Suppressor macrophage (primary cell): ENCODE measurements at places on chromosomes 12 and 14.

DNA sequence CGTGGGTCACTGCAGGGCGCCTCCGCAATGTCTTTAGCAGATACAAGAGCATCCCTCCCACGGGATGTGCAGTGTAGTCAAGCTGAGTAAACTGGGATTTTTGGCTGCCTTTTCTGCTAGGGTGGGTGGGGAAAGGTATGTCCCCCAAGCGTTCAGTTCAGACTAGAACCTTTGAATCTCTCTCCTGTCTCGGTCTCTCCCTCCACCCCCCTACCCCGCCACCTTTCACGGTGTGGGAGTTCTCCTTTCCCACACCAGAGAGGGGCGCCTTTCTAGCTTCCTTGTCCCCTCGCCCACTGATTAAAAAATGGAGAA lies 525 bp upstream of the FAR2 start:
- DNase-seq: peak; percentile 33

DNA sequence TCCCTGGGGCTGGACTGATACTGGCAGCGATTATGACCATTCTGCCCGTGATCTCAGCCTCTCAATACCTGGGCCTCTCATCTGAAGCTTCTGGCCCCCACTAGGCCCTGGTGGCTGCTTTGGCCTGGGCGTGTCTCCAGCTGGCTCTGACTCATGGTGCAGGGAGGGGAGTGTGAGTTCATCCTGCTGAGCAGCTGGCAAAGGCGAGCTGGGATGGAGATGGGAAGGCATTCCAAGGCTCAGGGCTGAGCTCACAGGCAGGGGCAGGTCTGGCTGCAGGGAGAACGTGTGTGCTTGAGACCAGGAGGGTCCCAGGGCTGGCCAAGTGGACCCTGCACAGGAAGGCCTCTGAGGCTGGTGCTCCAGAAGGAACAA lies 221.8 kb downstream of the TMEM121 start:
- DNase-seq: no peak

GRCh38 chr12:46965880-46966279 lies 113.5 kb upstream of the PCED1B start:
- no peak for DNase-seq

- DNase-seq: no peak
Measured at GRCh38 chr14:71183876-71184689, 276.8 kb downstream of the PCNX1 start.

- peak; percentile 38 for DNase-seq
Measured at GRCh38 chr14:38261620-38262019, 5.7 kb upstream of the CLEC14A start.

DNA sequence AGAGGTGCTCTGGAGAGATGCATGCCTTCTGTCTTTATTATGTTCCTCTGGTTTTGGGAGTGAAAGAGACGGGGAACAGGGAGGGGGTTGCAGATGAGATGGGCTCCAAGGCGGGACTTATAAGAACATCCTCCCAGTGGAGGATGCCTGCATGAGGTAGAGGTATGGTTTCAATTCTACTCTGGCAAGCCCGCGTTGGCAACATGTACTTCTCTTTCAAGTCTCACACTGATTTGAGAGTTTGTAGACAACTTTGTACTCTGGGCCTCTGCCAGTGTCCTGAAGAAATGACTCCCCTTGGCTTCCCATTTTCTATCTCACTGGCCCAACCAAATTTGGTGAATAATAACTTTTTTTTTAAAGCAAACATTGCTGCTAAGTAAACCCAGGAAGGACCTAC lies 121.3 kb downstream of the C12orf75 start:
- DNase-seq: no peak

GRCh38 chr12:52203079-52203921 lies 11.5 kb upstream of the KRT80 start:
- DNase-seq: peak; percentile 96

- DNase-seq: no peak
Measured at GRCh38 chr12:15163030-15163976, 57.9 kb downstream of the RERG start.

- no peak for DNase-seq
Measured at GRCh38 chr14:93977171-93977570, 801 bp upstream of the ASB2 start.

DNA sequence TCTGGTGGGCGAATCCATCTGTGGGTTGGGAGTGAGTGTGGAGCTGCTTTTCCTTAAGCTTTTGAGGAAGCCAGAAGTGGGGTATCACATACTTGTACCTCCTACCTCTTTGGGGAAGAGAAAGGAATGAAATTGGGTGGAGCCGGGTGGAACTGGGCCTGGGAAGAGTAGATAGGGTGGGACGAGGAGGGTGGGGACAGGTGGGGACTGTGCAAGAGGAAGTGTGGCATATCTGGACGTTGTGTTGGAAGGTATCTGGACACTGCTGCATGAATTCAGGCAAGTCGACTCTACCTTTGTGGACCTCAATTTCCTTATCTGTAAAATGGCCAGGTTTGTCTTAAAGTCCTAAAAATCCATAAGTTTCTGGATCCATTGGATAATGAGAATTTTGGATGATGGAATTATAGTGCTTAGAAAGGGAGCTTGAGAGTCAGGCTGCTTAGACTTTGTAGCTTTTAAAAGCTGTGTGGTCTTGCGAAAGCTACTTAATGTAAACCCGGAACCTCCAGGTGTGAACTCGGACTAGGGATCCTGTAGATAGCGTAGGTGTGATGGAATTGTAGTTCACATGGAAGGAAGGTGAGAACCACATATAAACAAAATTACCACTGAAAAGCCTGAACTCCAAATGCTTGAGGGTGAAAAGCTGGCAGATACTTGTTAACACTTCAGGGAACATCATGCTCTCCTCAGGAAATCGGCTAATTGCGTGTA lies 2.1 kb downstream of the VRTN start:
- DNase-seq: no peak

- no peak for DNase-seq
Measured at GRCh38 chr14:57737598-57737997, 128.3 kb downstream of the SLC35F4 start.

DNA sequence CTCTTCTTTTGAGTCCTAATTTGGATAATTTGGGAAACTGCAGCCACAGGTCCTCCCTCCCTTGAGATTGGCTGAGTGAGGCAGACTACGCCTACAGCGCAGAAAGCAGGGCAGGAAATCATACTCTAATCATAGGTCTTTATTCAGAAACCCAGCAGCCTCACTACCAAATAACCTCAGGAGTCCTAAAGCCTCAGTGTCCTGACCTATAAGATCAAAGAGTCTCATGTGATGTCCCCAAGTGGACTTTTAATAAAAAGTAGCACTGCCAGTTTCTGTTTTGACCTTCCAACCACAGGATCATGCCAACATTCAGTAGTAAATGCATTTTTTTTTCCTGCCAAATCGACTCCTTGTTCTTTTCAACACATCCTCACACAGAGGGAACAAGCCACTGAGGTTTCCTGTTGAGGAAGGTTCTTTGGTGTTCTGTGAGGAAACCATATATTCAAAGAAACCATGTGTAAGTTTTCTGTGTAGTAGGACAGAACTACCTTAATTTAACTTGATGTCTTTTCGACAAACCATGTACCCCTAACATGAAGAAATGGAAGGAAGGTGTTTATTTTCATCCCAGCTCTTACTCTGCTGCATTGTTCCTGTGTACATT lies 72.2 kb downstream of the VCPKMT start:
- DNase-seq: peak; percentile 58

GRCh38 chr14:32932302-32932913 lies 6.3 kb upstream of the NPAS3 start:
- DNase-seq: no peak

DNA sequence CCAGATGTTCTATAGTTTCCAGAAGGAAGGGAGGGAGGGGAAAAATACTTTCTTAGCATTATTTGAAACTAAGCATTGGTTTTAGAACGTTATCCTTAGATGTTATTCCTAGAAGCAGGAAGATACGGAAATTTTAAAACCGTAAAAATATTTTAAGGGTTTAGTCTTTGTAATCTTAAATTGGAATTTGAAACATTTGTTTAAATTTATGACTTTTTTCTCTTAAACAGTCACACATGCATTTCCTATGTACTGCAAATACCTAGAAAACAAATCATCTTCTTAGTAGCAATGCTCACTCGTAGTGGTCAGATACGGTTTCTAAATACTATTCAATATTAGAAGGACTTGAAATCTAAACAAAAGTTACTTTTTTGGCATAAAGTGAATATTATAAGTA lies 282.0 kb downstream of the ERC1 start:
- DNase-seq: no peak

DNA sequence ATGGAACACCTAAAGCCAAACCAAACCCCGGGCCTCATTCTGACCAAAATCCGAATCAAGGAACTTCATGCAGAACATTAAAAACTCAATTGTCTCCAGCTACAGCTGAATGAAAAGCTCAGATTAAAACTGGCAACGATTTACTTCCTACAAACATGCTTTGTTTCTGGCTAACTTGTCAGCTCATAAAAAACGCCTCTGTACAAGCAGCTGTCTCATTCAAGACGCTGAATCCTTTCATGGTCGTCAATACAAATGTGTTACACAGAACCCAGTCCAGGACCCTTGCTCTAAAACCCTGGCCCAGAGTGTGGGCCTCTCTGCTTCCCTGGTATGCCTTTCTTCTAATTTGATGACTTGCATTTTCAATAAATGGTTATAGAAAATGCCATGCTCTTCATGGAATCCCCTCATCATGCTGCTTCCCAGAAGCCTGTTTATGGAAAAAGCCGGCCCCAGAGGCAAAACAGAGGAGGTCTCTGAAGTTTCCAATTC lies 183.1 kb downstream of the PHLDA1 start:
- no peak for DNase-seq

- DNase-seq: no peak
Measured at GRCh38 chr14:99802301-99803105, 9.3 kb downstream of the EML1 start.

DNA sequence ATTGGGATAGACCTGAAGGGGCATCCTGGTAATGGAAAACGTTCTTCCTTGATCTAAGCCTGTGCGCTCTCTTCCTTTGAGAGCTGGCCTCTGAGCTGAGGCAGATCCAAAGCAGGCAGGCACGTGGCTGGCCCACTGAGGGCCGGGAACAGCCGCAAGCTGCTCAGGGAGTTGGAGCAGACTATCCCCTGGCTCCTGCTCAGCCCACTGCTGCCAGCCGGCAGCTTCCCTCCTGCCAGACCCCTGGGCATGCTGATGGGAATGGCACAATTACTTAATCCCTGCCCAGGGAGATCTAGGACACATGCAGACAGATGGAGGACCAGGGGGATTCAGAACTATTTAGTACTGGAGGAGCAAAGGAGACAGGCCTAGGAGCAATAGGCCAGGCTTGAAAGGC lies 14.4 kb downstream of the NEUROD4 start:
- DNase-seq: no peak

- DNase-seq: peak; percentile 3
Measured at GRCh38 chr12:24226745-24227350, 277.4 kb upstream of the SOX5 start.

GRCh38 chr14:56543436-56543835 lies 36.2 kb upstream of the TMEM260 start:
- no peak for DNase-seq

DNA sequence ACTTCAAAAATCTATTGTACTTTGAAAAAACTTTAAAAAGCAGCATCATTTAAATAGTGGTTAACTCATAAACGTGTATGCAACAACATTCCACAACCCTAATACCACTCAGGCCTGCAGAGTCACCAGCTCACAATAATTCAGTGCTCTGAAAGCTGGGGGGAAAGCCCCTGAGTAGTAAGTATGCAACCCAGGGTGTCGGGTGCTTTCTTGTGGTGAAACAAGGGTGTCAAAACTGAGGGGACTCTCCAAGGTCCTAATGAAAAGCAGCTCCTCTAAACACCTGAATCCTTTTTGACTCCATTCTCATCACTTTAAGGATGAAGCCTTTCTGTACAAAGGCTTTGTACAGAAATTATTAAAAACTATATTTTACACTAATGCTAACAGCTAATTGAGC lies 33.7 kb downstream of the FGFR1OP2 start:
- DNase-seq: no peak

GRCh38 chr14:92247947-92248346 lies 75.0 kb upstream of the SLC24A4 start:
- DNase-seq: no peak

DNA sequence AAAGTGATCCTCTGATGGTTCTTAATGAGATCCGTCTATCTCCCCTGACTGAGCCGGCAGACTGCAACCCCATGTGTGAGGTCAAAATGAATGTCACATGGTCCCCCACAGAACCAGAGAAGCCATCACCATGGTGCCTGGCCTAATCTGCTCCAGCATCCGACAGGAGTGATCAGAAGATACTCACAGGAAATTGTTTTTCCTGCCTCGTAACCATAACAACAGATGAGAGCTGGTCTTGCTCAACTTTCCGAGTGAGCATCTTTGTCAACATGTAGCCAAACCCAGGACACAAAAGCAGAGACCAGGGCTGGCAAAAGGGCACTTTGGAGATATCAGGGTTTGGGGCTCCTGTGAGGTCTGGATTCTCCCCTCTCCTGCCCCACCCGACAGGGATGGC lies 72.1 kb upstream of the C14orf180 start:
- DNase-seq: no peak

- DNase-seq: no peak
Measured at GRCh38 chr12:89951050-89951693, 242.5 kb upstream of the ATP2B1 start.

DNA sequence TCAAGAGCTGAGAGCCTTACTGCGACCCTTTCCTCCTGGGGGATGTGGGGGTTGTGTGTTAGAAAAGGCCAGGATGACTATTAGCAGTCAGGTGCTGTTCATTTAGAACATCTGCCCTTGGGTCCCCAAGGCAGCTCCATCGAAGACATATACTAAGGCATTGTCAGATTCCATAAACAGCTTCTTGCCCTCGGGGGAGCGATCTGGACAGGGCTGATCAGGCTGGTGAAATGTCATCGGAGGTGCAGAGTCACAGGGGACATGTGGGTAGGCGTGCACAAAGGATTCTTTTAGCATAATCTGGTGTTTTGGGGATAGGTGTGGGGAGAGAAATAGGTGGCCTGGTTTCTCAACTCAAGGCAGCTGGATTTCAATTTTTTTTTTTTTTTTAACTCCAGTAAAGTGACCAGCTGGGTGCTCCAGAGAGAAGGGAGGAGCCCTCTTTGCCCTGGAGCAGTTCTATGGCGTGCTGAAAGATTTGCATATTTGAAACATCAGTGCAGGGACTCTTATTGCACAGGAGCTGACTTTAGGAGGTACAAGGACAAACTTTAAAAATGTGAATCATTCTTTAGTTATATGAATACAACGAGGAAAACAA lies 160.1 kb downstream of the SUDS3 start:
- DNase-seq: no peak

- DNase-seq: no peak
Measured at GRCh38 chr12:103794309-103795213, 46.5 kb downstream of the NT5DC3 start.

GRCh38 chr12:128867466-128867865 lies 14.2 kb downstream of the GLT1D1 start:
- no peak for DNase-seq
